ENCODE measurements at places on chromosomes 1 and 21.

DNA sequence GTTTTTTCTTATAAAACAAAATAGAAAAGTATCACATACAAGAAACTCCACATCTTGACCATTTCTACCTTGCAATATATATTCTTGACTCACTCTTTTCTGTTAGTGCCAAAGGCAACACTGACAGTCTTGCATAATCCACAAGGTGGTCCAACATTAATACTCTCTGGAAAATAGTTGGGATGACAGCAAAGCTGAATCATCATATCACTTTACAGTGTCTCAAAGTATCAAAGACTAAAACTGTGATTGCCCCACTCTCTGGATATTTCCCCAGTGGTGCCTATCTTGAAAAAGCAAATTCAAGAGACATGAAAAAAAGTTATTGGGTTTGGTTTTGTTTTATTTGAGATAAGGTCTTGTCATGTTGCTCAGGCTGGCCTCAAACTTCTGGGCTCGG, 14.6 kb upstream of the TGFBR3 start:
- DNase-seq = no peak

DNA sequence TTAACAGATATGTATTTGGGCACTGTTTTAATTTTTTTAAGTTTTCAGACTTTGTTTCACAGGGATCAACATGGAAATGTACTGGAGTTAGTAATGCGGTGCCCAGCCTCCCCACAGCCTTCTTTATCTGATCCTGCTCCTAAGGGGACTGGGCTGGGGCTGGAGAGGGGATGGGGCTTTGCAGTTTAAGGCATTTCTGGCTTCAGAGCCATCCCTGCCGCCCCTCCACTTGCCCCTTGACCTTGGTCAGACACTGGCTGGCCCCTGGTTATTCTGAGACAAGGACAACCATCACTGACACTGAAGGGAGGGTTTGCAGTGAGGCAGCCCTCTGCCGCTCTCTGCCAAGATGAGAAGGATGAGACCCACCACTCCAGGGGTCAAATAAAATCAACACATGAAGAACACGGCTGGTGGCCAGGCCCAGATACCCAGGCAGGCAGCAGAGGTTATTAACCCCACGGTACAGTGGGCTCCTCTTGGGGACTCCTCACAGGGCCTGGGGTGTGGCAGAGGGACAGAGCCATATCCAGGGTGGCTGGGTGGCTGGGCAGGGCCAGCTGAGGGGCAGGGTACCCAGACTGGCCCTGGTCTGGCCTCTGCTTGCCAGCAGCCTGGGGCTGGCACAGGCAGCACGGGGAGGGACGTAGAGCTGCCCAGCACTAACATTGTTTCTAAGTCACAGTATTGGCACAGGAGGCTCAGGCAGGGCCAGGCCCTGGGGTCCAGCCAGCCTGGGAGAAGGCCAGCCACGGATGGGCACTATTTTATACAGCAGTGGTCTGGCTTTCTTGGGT, 7.2 kb upstream of the UBE2U start:
- DNase-seq = no peak

- DNase-seq = no peak
Measured at GRCh38 chr21:28018741-28019669, 973.7 kb downstream of the LTN1 start.

DNA sequence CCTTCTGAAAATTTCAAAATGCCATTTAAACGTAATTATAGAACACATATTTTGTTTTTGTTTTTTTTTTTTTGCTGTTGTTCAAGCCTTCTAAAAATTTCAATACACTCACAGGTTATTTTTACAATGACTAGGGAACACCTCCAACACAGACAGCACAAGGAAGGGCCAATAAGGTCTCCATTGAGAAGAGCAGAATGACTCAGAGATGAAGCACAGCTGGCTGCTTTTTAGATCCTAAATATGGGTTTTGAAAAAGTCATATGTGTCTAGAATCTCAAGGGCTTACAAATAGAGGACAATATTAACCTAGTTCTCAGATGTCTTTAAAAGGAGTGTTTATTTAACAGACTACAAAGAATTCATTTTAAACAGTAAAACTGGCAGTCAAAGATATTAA, 104.6 kb downstream of the NEGR1 start:
- no peak for DNase-seq

DNA sequence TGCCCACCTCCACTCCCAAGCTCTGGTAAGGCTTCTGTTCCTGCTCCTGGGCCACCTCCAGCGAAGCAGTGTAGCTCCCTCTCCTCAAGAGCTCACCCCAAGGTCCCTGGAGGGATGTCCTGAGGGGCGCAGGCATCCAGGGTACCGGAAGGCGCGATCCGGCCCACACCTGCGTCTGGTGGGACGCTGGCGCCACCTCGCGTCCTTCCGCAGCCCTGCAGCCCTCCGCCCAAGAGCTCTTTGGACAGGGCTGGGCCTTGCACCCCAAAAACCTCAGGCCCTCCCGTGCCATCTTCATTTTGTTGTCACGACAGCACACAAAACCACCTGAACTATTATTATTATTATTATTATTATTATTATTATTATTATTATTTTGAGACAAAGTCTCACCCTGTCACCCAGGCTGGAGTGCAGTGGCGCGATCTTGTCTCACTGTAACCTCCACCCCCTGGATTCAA, 49.2 kb upstream of the PAX7 start:
- peak; percentile 27 for DNase-seq

- no peak for DNase-seq
Measured at GRCh38 chr1:159177272-159177907, 6.0 kb downstream of the CADM3 start.

All from stimulated activated CD4-positive, alpha-beta T cell treated with anti-CD3 and anti-CD28 coated beads, TNF-alpha, amount 100 ng/mL, for 48 hours (primary cell).